GM13977 (cell line): ENCODE measurements at places on chromosomes 5 and 9.

DNA sequence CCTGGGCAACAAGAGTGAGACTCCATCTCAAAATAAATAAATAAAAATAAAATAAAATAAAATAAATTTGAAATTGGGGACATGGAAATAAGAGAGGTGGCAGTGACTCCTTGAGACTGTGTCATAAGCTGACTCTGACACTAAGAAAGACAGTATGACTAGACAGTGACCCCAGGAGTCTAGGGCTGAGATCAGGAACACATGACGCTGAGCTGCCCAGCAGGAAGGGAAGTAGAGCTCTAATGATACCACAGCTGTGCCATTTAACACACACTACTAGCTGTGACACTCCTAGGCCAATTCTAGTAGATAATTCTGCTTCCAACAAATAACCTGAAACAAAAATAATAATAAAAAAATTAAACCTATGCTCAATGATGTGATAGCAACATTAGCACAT, 293.0 kb downstream of the SEC61B start:
- DNase-seq: no peak

DNA sequence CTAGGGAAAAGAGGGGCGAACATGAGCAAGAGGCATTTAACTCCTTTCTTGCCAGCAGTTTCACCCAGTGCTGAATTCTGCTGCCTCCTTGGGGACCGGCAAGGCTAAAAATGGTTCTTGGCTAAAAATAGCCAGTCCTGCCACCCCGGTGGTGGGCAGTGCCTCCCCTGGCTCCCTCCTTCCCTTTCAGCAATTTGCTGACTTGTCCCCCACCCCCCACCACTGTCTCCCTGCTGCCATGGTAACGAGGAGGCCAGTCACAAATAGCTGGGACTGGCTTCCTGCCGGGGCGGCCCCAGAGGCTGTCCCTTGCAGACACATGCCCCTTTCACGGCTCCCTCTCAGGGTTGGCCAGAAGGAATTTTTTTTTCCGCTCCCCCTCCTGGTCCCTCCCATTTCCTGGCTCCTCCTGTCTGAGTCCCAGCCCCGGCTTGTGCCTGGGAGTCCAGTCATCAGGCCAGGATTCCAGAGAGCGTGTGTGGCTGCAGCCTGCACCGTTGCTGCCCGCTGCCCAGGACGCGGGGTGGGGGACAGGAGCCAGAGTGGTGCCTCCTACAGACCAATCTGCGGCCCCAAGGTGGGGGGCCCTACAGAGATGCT, 130.3 kb downstream of the RGS3 start:
- peak; percentile 68 for DNase-seq

GRCh38 chr5:101045689-101046088, 142.6 kb upstream of the ST8SIA4 start:
- DNase-seq: peak; percentile 27

GRCh38 chr5:78497573-78498533, 137.4 kb downstream of the SCAMP1 start:
- peak; percentile 53 for DNase-seq

- DNase-seq: no peak
These were observed 34.8 kb downstream of the HTR4 start for GRCh38 chr5:148619484-148619883.

- peak; percentile 28 for DNase-seq
These were observed 122.3 kb upstream of the RAI14 start for GRCh38 chr5:34533582-34534522.
